A673 (cell line): ENCODE measurements at places on chromosomes 5 and 9. TPM values are rescaled to one million over a fixed set of nuclear protein-coding genes. Genes with fewer than 3 reads are reported as not detected.

DNA sequence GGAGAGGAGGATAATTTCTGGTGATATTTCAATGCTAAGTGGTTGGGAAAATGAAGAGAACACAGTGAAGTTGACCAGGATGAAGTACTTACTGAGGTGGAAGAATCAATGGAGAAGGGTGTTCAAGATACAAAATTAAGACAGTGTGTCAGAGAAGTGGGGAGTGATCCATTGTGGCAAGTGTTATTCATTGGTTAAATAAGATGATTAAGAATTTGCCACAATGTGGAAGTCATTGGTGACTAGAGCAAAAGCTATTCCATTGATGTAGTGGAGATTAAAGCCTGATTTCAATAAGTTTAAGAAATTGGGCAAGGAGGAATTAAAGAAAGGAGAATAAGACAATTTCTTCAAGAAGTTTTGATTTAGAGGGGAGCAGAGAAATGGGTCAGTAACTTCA lies 118.9 kb downstream of the GHR start:
- DNase-seq = no peak

DNA sequence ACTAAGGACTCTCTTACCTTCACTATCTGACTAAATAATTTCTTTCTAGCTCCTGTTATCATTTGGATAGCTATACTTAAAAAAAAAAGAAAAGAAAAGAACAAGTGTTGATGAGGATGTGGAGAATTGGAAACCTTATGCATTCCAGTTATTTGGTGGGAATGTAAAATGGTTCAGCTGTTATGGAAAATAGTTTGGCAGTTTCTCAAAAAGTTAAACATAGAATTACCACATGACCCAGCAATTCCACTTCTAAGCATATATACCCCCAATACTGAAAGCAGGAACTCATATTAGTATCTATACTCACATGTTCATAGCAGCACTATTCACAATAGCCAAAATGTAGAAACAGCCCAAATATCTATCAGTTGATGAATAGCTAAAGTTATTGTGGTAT lies 61.1 kb downstream of the GNA14 start:
- DNase-seq = no peak

GRCh38 chr9:22041775-22042174 lies 32.7 kb upstream of the CDKN2B start:
- no peak for DNase-seq

DNA sequence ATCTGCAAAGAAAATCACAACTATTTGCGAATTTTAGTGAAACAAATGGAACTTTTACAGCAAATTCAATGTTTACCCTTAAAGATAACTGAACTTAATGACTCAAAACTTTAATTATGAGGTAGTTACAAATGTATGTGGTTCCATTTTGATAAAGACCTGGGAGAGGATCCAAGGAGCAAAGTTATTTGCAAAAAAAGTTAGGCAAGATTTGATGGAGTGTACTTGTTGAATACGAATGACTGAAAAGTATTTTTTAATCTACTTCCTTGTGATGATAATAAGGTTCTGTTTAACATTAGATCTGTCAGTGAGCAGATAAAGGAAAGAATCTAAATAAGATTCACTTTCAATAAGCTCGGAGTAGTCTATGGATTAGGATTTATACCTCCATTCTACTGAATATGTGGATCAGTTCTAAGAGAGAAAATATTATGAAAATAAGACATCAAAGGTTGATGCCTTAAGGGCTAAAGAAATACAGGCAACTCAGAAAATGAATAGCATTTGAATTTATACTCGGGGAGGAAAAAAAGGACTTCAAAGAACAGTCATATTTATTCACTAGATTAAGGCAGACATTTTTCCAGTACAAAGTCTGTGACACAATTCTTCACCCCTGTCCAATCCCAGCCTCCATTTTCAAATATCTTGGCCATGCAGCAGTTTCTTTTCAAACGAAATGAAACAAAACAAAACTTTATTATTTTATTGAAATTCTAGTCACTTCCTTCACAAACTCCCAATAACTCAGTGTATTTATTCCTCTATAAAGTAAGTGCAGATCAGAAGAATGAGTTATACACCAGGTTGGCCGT lies 199.8 kb downstream of the PDE4D start:
- DNase-seq = no peak

GRCh38 chr9:132049900-132050299 lies 29.8 kb downstream of the MED27 start:
- no peak for DNase-seq

GRCh38 chr9:132745756-132746709 lies 75.8 kb downstream of the GTF3C4 start:
- no peak for DNase-seq

STK32A gene
- not detected in 2 replicates for total RNA-seq

SPATA31A3 gene
- not detected in 2 replicates for total RNA-seq

SPINK5 gene
- not detected in 2 replicates for total RNA-seq

IL9 gene
- not detected in 2 replicates for total RNA-seq

SYK gene
- total RNA-seq = 14.9 and 21.5 TPM in 2 replicates

TRIO gene
- total RNA-seq = 99.8 and 105 TPM in 2 replicates
